Muscle of back (tissue), 13 donors: ENCODE measurements at places on chromosomes 1 and 21.

DNA sequence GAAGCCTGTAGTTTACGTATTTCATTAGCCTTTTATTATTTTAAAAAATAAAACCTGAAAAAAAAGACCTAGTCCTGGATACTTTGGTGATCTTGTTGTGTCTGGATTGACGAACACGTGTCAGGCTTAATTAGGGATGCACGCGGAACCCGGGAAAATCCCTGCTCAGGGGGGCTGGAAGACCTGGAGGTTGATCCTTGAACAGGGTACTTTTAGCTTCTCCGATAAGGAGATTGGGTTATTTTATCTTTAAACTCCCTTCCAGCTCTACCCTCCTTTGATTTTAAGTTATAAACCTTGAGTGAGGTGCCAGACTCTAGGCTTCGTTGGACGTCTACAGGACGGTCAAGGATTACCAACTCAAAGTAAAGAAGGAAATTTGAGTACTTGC, 552 bp upstream of the ZNF691 start:
- no peak for DNase-seq

DNA sequence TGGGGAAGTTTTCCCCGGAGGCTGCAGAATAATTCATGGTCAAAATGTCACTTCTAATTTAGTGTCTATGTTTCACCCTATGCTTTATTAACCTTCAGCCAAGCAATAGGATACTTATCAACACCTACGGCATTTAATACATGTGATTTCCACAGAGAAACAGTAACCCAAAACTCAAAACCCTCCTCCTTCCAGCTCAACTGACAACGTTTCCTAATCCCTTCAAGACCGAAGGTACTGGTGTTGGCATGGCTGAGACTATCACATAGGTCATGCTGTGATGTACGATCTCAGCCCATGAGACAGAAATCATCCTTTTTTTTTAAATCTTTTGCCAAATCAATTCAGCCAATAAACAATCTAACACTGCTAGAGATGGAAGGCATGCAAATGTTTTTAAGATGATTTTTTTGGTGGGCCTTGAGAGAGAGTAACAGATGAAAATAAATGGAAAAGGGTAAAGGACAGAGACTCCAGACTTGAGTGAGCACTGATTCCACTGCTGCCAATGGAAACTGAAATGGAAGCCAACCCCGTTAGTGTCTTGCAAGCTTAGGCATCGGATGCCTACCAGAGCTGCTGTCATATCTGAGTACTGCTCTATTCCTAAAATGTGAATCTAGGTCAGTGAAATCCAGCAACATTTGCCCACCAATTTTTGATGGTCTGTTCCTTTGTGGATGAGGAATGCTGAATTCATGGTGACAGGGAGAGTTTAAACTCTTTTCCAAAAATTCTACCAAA, 63.4 kb upstream of the BCL10 start:
- no peak for DNase-seq

- DNase-seq = no peak
These were observed at the start of gene TINAGL1 for GRCh38 chr1:31576201-31576669. TINAGL1 (plus strand) TSS chr1:31576515; CDS start chr1:31577149, 634 bp downstream.

GRCh38 chr1:109547463-109548320, 723 bp upstream of the GNAI3 start:
- no peak for DNase-seq

DNA sequence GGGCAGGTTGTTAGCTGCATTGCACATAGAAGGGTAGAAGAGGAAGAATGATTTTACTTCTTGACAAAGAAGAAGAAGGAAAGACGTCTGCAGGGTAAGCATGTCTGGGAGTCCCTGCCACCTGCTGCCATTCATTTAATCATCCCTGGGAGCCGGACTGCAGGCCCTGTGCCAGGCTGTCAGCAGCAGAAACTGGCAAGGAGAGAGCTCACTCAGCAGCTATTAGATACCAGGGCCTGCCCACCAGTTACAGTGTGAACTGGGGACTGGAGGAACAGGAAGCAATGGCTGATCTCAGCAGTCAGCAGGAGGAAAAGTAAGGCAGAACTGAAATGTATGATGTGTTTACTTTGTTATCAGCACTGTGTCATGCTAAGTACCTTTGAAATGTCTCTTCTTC, 75.7 kb upstream of the C1orf87 start:
- DNase-seq = peak; percentile 55

GRCh38 chr1:201184307-201185122, 6.1 kb upstream of the IGFN1 start:
- DNase-seq = peak; percentile 49

- no peak for DNase-seq
These were observed 10.5 kb downstream of the LDLRAP1 start for GRCh38 chr1:25553749-25554429.

DNA sequence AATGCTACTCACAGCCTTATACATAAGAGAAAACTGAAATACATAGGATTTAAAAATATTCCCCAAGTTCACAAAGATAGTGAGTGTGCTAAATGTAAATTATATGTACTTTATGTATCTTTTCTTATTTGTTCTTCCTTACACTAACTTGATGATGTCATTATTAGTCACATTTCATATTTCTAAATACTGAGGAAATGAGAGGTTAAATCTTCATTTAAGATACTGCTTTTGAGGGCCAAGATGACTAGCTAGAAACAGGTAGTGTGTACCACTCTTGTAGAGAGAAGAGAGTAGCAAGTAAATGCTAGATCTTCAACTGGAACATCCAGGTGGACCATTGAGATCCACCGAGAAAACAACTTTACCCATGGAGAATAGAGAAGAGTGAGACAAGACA, 29.8 kb downstream of the PYHIN1 start:
- DNase-seq = no peak

- no peak for DNase-seq
These were observed 127.4 kb upstream of the NRIP1 start for GRCh38 chr21:15192243-15192642.

DNA sequence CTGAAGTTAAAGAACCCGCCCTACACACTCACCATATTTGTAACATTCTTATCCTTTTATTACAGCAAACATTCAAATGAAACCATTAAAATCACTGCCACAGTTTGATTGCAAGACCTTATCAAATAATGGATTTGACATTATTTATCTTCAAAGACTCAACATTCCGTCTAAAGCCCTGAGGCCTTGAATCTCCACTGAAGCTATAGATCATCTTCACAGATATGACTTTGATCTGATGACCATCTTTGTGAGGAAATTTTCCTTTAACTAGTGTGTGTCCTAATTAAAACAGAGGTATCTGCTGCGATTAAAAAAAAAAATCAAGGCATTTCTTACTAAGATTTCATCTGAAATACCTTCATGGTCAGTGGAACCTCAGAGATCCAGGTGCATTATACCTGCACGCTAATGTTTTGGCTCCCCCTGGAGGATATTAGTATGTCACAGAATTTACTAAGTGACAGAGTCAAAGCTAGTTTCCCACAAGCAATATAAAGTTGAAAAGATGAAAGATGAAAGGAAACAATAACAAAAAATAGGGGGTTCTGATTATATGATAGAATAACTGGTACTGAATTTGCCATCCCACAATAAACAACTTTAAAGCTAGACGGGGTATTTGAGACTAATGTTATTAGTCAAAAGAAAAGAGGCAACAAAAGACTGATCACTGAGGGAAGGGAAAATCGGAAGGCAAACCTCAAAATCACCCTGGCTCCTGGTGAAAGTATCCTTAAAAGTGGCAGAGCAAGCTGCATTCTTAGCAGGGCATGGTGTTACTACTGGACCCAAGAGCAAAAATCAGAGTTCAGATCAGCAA, 923.4 kb downstream of the NCAM2 start:
- no peak for DNase-seq

DNA sequence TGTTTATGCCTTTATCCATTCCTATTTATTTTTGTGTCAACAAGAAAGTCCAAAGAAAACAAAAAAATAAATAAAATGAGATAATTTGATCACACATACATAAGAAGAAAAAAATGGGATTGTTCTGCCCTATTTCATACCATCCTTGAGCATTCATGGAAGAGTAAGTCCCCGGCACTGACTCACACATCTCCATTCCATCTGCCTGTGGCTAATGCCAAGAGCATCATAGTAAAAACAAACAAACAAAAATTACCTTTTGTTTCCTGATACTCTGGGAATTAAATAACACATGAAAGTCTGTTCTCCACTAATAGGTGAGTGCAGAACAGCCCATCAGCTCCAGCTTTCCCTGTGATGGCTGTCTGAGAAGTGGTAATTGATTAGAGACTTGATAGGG, 48.1 kb upstream of the BACE2 start:
- DNase-seq = no peak

DNA sequence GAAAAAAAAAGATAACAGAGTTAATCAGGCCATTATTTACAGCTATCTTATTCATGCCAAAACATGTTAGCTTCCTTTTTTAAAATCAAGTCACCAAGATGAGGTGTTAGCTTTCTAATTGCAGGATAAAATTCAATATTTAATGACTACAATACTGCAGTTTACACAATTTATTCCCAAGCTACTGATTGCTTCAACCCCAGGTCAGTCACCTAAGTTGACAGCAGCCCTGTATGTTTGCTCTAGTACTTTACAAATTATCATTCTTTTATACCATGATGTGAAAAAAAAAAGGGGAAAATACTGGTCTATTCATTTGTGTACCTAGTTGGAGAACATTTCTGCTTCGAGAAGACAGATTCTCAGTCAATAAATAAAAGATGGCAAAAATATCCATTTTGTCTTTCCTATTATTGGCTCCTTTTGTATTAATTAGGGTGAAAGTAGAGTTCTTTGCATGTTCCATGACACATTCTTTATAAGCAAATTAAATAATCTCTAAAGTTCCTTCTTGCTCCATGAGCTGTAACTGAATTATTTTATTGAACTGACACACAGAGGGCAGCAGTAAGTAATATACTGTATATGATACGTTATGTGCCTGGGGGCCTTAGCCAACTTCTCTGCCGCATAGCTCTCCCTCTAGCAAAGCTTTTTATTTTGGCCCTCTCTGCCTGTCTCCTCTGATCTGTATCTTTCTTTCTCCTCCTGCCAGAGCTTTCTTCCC, 48.0 kb downstream of the DIPK1A start:
- no peak for DNase-seq

GRCh38 chr1:19488136-19488535, 2.8 kb upstream of the CAPZB start:
- DNase-seq = no peak
